Esophagus squamous epithelium (tissue), 5 donors: ENCODE measurements at places on chromosomes 2 and 18. TPM values are rescaled to one million over a fixed set of nuclear protein-coding genes. Genes with fewer than 3 reads are reported as not detected.

DNA sequence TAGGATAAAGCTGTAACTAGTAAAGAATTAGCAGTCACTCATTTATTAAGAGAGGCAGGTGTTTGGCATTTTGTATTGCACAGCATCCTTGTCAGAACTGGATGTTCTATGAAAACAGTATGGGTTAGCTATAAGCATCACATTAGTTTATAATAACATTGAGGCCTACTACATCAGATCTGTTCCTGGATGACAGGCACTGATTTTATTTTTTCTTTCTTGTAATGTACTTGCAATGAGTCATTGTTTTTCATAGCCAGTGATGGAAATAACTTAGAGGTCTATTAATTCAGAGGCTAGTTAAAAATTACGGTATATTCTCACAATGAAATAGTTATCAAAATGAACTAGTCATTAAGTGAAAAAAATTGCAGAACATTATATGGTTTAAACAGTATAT lies 13.0 kb upstream of the RMDN2 start:
- DNase-seq: no peak

Gene LRRC30
- not detected for total RNA-seq

Gene UGT1A1
- total RNA-seq: 3.8 TPM

Gene MEP1B
- not detected for total RNA-seq

Gene MLPH
- 10.4 TPM for total RNA-seq

DNA sequence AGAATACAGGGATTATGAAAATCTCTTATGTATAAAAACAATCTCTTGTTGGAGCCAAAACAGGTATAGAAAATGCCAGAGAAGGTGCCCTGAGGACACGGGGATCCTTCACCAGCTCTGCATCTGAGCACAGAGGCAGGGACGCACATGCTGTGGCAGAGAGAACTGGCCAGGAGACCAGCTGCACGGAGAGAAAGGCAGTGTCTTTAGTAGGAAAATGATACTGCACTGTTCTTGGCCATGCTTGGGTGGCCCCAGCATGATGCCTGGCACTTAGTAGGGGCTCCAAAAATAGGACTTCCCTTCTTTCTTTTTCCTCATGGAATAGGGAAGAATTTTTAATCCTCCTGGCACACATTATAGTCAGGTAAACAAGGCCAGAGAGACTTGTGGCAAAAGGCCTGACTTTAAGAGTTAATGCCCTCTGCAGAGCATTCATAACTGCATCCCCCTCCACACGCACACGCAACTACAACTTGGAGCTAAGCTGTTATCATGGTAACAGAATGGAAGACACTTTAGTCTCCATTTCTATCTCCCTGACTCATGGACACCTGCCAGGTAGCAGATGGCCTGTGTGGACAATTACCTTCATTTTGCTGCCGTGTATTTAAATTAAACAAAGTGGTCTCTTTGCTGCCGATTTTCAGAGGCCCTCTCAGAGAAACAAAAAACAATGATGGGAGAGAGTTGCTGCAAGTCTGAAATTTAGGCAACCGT lies 59.7 kb upstream of the DNMT3A start:
- no peak for DNase-seq

Gene RBFA
- 36.0 TPM for total RNA-seq

GRCh38 chr2:4992226-4992625 lies 700.0 kb upstream of the SOX11 start:
- DNase-seq: no peak

- no peak for DNase-seq
Observed at GRCh38 chr18:8945514-8945913, 157.0 kb upstream of the NDUFV2 start.

Gene PLA2R1
- 10.0 TPM for total RNA-seq

DNA sequence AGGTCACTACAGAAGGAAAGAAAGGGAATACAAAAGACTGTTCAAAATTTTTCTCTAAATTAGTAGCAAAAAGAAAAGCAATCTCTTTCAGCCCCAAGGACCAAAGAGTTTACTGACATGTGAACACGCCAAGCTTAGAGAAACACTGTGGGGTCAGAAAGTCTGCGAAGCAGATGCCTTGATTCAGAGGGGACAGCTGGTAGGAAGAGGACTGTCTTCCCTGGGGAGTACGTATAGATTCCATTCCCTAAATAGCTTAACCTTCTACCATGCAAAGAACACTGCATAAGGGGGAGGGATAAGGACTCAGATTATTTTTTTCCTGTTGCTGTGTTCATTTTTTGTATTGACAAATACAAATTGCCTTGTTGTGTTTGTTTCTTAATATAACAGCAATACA lies 96.1 kb downstream of the IRS1 start:
- no peak for DNase-seq

DNA sequence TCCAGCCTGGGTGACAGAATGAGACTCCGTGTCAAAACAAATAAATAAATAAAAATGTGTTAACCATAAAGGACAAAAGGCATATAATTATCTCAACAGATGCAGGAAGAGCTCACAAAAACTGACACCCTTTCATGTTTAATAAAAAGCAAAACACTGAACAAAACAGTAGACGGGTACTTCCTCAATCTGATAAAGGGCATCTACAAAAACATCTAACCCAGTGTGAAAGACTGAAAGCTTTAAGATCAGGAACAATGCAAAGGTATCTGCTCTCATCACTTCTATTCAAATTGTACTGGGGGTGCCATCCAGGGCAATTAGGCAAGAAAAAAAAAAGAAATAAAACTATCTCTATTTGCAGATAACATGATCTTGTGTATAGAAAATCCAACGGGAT lies 11.7 kb upstream of the NCL start:
- no peak for DNase-seq

DNA sequence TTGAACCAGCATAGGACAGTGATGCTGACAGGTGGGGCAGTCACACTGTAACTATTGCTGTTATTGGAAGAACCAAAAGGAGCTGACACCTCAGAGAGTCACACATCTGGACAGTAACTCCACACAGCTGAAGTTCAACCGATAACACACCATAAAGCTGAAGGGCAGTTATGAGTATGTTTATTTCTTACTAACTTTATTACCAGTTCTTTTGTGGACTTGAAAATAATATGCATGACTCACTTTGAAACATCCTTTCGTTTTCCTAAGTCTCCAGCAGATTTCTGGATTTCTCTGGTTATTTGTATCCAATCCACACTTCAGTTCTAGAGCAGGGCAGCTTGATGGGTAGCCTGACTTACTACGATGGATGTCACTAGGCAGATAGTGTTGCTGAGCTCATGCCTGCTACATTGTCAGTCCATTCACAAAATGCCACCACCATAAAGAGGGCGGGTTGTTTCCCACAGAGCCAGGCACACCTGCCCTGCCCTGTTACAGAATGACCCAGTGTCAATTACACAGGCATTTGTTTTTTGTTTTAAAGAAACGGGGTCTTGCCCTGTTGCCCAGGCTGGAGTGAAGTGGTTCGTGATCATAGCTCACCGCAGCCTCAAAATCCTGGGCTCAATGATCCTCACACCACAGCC lies 8.4 kb upstream of the AGBL5 start:
- no peak for DNase-seq

DNA sequence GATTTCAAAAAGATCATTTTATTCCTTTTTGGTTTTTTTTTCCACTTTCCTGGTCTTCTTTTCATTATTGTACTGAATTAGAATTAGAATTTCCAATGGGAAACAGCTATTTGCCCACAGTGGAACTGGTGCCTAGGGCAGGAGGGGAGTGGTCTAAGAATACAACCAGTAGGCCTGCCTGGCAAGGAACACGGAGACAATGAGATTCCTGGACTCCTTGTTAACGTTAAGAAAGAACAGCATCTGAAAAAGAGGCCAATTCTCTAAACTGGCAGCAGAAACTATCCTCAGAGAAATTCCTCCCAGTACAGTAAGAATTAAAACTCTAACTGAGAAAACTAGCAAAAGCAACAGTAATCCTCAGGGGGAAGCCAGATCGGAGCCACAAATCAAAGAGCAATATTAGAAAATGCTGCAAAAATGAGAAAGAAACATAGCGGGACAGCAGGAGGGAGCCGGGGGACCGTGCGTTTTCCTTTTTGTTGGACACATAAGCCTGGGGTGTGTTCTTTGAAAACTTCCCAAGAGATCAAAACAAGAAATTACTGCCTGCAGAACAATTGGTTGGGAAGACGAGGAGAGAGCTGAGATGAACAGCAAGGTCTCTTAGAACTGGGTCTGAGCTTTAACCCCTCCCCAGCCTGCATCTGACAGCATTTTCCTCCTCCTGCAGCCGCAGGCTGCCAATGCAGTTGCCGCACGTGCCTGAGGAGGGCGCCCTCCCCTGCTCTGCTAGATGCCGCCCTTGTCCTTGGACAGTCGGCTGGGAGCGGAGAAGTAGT lies 776.0 kb downstream of the TSN start:
- DNase-seq: no peak

GRCh38 chr2:30487603-30488002 lies 40.6 kb downstream of the LCLAT1 start:
- DNase-seq: no peak

DNA sequence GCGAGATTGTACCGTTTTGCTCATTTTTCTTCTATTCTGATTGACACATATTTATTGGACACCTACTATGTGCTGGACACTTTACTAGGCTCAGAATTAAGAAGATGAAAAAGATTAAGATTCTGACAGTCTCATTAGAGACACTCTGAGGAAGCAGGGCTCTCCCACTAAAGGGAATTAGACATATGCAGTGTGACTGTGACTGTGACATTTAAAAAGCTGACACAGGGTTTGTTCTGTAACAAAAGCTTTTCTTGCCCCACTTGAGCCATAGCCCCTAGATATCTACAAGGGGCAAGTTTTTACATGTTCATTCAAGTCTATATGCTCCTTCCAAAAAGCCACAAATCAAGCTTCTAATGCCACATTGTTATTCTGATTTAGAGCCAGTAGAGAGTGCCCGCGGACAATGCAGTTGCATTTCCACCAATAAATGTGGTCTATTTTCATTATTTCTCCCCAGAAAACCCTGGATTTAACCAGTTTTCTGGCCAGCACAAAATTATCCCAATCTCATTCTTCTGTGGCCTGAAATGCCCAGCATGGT lies 9.8 kb downstream of the ARHGAP25 start:
- DNase-seq: no peak

DNA sequence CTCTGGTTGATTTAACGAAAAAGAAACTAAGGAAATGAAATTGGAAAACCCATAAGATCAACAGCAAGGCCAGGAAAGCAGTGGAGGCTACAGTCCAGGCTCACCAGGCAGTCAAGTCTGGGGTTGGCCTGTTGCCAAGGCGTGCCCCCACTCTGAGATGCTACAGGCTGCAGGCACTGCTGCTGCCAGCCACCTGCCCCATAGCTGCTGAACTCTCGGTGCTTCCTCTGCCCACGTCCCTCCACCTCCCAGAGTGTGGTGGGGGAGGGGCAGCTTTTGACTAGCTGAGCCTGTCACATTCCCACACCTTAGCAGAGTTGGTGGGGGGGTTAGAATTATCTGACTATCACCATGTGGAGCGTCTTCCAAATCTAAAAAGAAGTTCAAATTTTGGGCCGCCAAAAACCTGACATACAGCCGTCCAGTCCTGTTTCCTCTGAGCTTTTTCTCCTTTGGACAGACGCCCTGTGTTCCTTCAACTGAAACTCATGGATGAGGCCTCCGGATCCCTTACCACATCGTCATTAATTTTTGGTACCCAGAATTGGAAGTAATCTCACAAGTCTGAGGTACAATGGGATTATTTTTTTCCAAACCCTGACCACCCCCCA lies 3.9 kb upstream of the SH3RF3 start:
- DNase-seq: no peak

GRCh38 chr2:240233885-240234502 lies 93.5 kb upstream of the OTOS start:
- DNase-seq: no peak

GRCh38 chr2:189582809-189583192 lies 2.2 kb upstream of the SLC40A1 start:
- no peak for DNase-seq

DNA sequence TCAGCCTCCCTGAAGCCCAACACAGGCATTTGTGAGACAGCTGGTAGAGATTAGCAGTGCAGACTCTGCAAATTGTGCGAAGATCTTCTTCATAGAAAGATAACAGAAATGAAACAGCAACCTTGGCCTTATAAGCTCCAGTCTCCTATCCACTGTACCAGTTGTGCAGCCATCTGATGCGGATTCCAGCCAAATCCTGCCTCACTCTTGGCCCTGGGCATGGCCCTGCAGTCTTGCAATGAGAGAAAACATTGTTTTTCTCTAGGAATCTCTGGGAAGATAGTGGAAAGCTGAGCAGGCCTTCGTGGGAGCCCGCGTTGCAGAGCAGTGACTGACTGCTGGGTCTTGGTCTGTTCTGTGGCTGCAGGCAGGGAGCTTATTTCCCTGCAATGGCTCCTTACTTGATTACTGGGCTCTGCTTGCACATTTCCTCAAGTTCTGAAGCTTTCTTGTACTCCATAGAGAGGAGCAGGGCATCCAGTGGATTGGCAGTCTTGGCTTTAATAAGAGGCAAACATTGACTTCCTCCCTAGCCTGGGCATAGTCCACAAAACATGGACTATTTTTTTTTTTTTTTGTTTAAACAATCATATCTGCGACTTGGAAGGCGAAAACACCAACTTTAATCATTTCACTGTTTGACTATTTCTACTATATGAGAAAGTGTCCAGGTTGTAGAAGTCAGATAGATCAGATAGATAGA lies 193.0 kb downstream of the ACTR3 start:
- DNase-seq: no peak

DNA sequence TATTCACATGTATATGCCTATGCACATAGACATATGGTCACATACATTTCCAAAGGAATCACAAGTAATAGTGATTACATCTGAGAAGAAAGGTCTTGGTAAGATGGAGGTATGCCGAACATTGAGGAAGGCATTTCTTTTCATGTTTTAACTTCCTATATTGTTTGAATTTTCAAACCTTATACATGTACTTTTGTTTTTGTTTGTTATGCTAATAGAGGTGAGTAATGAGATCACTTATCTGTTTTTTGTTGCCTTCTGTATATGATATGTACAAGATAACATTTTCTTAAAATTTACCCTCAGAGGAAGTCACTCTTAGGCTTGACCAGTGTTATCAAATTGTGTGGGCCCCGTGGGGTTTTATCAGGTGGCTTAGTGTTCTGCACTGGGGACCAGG lies 166.5 kb upstream of the OTX1 start:
- no peak for DNase-seq

- DNase-seq: no peak
Observed at GRCh38 chr2:205060269-205060668, 515.0 kb downstream of the PARD3B start.

- no peak for DNase-seq
Observed at GRCh38 chr18:6509417-6509816, 94.7 kb upstream of the L3MBTL4 start.

- DNase-seq: no peak
Observed at GRCh38 chr18:71754246-71754645, 789.9 kb downstream of the CBLN2 start.

DNA sequence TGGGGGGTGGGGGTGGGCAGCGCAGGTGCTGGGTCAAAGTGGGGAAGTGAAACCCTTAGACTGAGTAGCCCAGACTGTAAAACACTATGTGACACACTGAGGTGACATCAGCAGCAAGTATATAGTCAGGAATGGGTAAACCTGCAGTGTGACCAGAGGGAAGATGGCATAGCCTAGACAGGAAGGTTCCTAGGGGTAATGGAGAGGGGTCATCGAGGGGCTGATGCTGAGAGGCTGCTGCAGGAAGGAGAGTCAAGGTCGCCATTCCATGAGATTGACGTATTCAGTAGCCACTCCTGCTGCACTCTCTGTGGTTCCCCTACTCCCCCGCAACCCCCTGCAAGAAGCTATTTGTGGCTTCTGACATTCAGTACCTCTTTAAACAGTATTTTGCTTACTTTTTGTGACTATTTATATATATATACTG lies 111.7 kb downstream of the CHST9 start:
- DNase-seq: no peak

GRCh38 chr2:172597176-172597842 lies 41.4 kb downstream of the PDK1 start:
- DNase-seq: no peak

Gene IL1F10
- total RNA-seq: not detected

- DNase-seq: no peak
Observed at GRCh38 chr2:234435836-234436481, 60.9 kb downstream of the ARL4C start.
